NCI-H1694 (cell line): ENCODE measurements at places on chromosomes 16 and 17.

DNA sequence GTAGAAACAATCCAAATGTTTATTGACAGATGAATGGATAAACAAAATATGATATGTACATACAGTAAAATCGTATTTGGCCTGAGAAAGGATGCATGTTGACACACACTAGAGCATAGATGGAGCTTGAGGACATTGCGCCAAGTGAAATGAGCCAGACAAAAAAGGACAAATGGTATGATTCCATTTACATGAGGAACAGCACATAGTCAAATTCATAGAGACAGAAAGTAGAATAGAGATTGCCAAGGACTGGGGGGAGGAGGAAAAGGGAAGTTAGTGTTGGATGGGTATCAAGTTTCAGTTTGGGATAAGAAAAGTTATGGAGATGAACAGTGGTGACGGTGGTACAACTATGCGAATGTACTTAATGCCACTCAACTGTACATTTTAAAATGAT, 47.9 kb downstream of the COPRS start:
- no peak for DNase-seq

- no peak for DNase-seq
Measured at GRCh38 chr16:4733747-4734062, 366 bp downstream of the ANKS3 start.

DNA sequence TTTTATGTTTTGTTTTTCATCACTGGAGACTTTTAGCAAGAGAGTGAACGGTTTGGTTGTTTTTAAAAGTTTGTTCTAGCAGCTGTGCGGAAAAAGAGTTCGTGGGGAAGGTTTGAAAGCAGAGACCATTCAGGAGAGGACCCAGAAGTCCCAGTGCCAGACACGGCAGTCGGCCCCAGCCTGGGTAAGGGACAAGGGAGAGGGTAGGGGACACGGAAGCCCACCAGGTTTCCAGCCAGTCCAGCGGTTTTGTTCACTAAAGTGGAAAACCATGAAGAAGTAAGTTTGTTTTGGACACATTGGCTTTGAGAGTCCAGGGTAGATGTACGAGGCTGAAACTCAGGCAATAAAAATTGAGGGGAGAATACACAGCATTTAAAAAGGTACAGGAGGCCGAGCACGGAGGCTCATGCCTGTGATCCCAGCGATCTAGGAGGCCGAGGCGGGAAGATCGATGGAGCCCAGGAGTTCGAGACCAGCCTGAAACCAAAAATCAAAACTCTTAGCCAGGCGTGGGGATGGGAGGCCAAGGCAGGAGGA, 56.8 kb upstream of the RPH3AL start:
- no peak for DNase-seq

DNA sequence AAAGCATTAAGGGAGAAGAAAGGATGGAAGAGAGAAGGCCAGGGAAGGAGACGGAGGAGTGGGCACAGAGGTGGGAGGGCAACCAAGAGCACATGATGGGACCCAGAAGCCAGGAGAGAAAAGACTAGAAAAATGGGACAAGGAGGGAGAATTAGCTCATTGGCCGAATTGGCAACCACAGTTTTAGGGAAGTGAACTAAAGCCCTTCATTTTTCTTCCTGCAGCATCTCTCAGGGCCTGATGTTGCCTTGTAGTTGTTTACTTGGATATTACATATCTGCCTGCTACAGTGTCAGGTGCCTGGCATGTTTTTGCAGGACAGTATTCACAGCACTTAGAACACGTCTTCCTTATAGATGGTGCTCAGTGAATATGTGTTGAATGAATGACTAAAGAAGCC, 19.0 kb downstream of the EMP2 start:
- DNase-seq, result no peak

DNA sequence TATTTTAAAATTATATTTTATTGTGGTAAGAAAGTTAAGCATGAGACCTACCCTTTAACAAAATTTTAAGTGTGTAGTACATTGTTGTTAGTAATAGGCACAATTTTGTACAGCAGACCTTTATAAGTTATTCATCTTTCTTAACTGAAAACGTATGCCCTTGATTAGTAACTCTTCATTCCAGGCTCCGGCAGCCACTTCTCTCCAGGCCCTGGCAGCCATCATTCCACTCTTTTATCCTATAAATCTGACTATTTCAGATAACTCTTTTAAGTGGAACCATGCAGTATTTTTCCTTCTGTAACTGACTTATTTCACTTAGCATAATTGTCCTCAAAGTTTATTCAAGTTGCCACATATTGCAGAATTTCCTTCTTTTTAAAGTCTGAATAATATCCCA, 348.2 kb downstream of the CDH11 start:
- DNase-seq, result no peak

- DNase-seq, result no peak
Measured at GRCh38 chr16:77723108-77723514, 797 bp downstream of the NUDT7 start.

DNA sequence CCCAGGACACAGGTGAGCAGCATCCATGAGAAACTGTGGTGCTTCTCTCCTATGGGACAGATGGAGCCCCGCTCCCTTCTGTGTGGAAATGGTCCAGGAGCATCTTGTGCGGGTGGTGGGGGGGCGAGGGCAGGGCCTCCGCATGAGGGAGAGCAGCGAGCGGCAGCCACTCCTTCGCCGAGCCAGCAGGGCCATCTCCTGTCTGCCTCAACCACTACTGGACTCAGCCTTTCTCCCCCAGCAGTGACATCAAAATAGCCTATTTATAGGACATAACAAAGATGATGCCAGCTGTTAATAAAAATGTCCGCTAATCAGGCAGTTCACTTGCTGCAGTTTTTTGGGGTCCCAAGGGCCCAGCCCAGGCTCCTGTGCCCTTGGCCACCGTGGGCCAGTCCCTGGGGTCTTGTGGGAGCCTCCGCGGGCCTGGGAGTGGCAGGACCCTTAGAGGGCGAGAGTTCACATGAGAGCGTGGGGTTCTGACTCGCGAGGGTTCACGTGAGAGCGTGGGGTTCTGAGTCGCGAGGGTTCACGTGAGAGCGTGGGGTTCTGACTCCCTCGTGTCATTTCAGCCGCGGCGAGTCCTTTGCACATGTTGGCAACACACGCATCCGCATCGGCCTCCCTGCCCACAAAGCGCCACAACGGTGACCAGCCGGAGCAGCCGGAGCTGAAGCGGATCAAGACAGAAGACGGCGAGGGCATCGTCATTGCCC, 47.4 kb downstream of the WDR45B start:
- no peak for DNase-seq

GRCh38 chr16:58393138-58393504, 850 bp downstream of the GINS3 start:
- DNase-seq, result no peak

GRCh38 chr17:73422121-73422520, 110.3 kb upstream of the CDC42EP4 start:
- DNase-seq, result no peak

DNA sequence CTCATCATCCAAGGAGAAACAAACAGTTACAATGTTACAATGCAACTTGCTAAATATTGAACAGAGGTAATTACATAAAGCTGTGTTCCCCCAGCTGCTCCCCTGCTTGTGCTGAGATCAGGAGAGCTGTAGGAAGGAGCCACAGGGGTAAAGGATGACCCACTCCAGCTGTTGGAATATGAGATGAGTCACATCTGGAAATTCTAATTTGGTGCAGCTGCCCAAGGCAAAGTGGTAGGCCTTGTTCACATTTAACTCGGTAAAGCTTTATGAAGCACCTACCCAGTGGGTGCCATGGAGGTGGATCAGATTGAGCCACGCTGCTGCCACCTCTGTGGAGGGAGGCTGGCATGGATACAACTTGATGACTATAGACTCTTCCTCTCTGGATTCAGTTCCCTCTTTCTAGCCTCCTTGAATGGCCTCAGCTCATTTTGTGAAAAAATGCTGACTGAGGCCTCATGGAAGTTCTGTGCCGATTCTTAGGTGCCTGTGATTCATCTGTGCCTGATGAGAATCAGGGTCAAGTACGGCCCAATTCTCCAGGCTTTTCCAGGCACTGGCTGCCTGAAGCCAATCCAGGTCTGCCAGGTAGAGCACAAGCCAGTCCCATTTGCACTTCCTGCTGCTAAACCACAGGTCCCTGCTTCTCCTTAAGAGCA, 7.4 kb downstream of the ZNF689 start:
- no peak for DNase-seq

GRCh38 chr17:75181110-75181509, 1.6 kb downstream of the SUMO2 start:
- no peak for DNase-seq

GRCh38 chr17:51352798-51353197, 92.5 kb downstream of the UTP18 start:
- no peak for DNase-seq

- DNase-seq, result no peak
Measured at GRCh38 chr17:7922269-7922844, 6.3 kb upstream of the RNF227 start.

GRCh38 chr16:89115216-89115861, 21.7 kb downstream of the ACSF3 start:
- no peak for DNase-seq

GRCh38 chr17:30952638-30953393, 18.0 kb upstream of the RNF135 start:
- no peak for DNase-seq

GRCh38 chr17:40327735-40328385, 18.9 kb downstream of the RARA start:
- no peak for DNase-seq

GRCh38 chr17:21213638-21214014, 335 bp downstream of the TMEM11 start:
- no peak for DNase-seq

GRCh38 chr17:4340914-4341615, 25.4 kb downstream of the UBE2G1 start:
- no peak for DNase-seq

GRCh38 chr17:7329997-7330637, 982 bp upstream of the NEURL4 start:
- peak; percentile 82 for DNase-seq

DNA sequence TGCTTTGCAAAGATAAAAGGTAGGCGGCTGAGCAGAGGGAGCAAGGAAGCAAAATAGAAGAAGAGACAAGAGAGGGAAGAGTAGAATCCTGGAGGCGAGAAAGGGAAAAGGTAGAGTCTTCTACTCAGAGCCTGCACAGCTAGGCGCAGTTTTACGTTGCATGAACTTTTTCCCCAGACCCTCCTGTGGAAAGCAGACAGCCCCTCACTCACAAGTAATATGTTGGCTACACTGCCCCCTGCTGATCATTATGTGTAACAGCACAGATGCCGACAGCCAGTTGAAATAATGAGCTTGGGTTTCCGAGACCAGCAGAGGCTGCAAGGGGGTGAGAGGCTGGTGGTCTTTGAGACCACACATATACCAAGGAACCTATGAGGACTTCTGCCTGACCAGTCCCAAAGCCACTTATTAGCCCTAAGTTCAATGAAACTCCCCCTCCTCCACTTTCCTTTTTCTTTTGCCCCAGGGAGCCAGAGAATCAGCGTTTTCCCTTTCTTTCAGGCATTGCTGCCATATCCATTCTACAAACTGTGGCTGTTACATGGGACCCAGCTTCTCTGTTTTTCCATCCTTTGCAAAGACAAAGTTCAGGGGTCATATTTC, 22.5 kb upstream of the CMTR2 start:
- peak; percentile 63 for DNase-seq

DNA sequence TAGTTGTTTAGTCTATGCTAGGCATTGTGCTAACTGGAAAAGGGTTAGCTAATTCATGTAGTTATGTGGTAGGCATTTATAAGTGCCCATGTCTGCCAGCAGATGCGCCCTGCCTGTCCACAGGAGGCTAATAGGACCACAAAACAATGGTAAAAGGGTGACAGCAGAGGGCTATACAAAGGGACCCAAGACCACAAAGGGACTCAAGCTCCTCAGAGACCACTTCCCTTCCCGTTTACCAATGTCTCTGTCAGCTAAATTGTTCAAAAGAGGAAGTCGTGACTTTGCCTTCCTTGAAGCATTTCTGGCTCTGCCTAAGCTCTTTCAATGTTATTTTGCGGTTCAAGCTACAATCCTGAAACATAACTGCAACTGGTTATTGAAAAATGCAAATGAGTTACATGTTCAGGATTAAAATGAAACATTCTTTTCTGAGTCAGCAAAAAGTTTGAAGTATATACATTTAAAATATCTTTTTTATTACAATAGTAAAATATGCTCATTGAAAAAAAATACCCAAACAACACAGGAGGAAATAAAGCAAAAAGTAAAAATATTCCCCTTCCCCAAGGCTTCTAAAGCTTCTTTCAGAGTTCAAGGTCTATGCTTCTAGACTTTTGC, 149.2 kb downstream of the MAF start:
- no peak for DNase-seq
